AML-193 (cell line): ENCODE measurements at places on chromosomes 16 and 17.

GRCh38 chr17:53475002-53475401 lies 347.7 kb upstream of the KIF2B start:
- no peak for DNase-seq

DNA sequence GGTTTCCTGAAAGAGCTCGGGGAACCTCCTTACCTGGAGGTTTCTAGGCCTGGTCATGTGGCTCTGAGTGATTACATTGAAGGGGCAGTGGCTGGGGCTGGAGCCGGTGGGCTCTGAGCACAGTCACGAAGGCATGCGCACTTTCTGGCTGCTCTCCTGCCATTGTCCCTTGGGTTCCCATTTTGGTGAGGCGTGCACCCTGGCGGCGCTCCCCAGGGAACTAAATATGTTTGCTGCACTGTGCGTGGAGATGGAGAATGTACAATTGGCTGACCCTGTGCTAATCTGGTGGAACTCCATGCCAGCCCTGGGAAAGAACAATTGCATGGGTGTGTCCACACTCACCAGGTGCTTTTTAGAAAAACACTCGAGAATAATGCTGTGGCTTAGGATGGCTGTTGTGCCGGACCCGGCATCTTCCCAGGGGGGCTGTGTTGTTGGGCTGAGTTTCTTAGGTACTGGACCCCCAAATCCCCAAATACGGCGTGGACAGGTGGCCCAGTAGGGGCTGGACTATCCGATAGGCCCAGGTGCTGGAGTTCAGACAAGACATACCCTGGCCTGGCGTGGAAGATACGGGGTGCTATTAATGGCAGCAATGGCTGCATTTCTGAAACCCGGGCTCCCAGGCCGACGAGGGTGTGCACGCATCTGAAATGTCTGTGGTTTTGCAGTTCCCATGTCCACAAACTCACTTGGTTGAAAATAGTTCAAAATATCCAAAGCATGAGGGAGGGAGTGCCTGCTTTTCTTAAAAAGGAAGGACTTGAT lies 230.5 kb downstream of the SEC14L1 start:
- no peak for DNase-seq

- DNase-seq, result no peak
These were observed 241.8 kb downstream of the RBFOX3 start for GRCh38 chr17:79369001-79369400.

GRCh38 chr16:79509211-79509631 lies 91.3 kb downstream of the MAF start:
- no peak for DNase-seq

DNA sequence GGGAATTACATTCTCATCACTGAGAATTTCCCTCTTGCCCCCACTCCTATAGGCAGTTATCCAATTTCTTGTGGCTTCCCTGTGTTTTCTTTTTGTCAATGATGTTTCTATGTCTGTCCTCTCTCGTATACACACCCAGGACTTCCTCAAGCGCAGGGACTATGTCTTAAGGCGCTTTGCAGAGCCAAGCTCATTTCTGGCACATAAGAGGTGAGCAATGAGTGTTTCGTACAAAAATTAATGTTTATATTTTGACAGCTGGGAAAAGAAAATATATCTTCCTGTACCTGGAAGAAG lies 947 bp downstream of the DDX42 start:
- peak; percentile 48 for DNase-seq

- DNase-seq, result no peak
These were observed 1.1 kb downstream of the LGALS9 start for GRCh38 chr17:27631897-27632725.

DNA sequence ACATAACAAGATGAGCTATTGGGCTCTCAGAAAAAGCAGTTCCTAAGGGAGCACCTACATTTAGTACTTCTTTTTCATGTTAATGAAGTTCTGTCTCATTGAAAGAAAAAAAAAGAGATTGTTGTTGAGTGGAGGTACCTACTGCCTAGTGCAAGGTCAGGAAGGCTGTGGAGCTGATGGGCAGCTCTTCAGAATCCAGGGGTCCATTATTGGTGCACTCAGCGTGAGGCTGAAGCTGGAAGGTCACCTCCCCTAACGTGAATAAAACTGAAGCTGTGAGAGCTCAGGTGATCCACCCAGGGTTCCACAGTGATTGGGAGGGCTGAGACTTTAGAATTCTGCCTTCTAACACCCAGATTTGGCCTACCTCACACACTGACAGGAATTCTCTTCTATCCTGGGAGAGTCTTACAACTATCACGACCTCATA lies 153.9 kb upstream of the TBX2 start:
- DNase-seq, result no peak

DNA sequence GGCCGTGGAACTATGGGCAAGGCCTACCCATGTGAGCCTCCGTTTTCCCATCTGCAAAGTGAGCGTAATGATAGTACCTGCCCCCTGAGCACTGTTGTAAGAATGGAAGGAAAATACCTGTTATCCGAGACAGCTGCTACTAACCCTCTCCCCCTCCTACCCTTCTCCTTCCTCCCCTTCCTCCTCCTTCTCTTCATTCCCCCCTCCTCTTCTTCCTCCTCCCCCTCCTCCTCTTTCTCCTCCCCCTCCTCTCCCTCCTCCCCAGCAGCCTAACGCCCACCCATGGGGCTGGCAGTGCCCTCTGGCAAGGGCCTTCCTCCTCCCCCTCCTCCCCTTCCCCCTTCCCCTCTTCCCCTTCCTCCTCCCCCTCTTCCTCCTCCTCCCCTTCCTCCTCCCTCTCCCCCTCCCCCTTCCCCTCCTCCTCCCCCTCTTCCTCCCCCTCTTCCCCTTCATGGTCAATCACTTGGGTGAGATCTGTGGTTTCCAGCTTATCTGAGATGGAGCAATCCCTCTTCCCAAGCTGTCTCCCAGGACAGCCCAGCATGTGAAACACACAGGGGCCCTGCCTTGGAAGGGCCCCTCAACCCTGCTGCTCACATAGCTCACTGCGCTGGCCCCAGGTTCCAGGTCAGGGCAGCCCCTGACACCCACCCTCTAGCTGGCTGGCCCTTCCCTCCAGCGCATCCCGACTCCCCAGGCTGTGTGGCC lies 6.4 kb downstream of the ZFPM1 start:
- no peak for DNase-seq

GRCh38 chr16:946048-946395 lies 24.8 kb downstream of the LMF1 start:
- DNase-seq, result no peak

GRCh38 chr16:87278191-87279093 lies 38.8 kb downstream of the C16orf95 start:
- peak; percentile 48 for DNase-seq

DNA sequence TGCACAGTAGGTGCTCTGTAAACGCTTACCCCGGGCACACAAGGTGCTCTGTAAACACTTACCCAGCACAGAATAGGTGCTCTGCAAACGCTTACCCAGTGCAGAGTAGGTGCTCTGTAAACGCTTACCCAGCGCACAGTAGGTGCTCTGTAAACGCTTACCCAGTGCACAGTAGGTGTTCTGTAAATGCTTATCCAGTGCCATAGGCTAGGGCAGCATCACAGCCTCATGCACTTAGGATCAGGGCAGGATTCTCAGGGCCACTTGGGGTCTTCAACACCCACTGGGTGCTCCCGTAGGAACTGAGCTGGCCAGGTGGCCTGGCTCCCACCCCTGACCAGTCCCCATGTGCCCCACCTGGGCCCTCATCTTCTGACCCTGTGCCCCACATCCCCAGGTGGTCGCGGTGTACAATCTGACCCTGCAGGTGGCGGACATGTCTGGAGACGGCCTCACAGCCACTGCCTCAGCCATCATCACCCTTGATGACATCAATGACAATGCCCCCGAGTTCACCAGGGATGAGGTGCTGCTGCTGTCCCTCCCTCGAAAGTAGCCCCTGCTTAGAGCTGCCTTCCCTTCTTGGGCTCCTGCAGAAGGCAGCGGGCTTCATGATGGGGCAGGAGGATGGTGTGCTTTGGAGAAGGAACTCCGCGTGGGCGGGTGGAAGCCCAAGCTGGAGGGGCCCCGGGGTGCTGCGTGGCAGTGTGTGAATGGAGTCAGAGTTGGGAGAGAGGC lies 13.1 kb downstream of the SLC22A31 start:
- DNase-seq, result peak; percentile 32

DNA sequence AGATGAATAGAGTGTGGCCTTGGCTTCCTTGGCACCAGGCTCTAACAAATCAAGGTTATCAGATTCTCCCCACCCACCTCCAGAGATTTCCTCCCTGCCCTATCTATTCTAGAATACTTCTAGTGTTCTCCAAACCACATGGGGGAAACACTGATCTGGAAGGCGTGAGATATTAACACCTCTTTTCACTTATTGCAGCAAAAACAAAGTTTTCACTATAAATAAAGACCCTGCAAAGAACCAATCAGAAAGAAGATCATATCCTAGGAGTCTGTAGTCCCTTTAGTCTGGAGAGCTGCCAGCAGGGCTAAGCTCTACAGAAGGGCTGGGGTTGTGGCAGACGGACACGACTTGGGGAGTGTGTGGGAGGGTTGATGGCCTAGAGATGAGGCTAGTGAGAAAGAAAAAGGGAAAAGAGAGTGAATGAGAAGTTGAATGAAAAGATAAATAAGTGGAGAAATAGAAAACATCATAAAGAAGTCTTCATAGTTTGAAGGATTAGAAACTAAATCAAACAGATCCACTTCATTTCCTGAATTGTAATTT lies 8.6 kb upstream of the SKAP1 start:
- DNase-seq, result no peak

DNA sequence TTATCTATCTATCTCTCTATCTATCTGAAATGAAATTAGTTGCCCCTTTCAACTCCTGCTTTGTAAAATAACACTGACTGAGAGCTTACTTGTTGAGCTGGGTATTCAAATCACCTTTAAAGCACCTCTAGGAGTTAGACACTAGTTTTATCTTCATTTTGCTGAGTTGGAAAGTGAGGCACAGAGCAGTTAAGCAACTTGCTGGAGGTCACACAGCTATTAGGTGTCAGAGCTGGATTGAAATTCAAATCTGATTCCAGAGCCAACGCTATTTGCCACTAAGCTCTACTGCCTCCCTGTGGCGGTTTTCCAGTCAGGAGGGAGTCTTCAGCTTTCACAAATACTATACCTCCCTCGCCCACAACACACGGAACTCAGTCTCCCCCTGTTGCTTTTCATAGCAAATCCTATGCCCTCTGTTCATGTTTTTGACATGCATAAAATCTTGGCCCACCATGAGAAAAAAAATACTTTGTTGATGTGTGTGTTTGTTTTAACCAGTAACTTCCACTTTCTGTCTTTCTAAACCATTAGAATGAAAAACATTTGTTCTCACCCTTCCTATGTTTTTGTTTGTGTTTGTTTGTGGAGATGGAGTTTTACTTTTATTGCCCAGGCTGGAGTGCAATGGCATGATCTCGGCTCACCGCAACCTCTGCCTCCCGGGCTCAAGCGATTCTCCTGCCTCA lies 74.8 kb upstream of the SMURF2 start:
- peak; percentile 70 for DNase-seq

DNA sequence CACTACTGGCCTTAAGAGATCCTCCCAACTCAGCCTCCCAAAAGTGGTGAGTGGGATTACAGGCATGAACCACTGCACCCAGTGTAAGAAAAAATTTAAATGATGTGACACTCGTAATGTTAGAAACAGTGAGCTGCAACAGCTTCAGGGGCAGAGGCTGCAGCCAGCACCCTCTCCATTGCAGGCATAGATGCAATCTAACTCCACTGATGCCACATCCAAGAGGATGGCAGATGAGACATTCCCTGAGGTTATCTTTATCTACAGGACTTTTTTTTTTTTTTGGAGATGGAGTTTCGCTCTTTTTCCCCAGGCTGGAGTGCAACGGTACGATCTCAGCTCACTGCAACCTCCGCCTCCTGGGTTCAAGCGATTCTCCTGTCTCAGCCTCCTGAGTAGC lies 19.9 kb downstream of the ZCCHC14 start:
- no peak for DNase-seq

DNA sequence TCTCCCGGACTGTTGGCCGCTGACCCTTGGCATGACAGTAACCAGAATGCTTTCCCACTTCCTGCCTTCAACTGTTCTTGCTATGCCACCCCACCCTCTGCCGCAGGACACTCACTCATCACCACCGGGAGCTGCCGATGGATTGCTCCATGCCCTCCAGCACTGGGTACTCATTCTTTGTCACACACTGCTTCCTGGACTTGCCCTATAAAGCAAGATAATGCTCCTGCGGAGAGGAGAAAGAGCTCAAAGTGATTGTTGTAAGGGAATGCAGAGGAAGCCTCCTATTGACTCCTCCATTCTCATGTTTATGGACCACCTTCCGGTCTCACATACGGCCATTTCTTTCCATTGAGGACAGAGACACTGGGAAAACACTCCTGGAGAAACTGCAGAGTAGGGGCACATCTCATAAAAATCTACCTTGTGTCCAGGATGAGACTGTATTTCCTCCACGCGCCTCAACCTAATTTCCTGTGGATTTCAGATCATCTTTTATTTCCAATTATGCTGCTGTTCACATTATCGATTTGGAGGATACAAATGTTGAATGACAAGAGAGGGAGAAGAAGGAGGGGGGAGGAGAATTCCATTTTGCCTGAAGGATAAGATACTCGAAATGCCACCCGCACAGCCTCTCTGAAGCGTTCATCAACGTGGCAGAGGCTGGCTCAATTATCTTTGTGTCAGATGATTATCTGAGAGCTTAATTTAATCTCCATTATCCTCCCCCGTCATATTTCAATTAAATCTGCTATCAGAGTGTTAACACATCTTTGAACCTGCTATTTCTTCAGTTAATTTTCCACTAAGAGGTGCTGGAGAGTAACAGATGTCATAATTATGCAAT lies 486.1 kb upstream of the SALL1 start:
- DNase-seq, result no peak

GRCh38 chr17:77254951-77255825 lies 114.4 kb downstream of the SEC14L1 start:
- no peak for DNase-seq

- DNase-seq, result no peak
These were observed 259.8 kb downstream of the CPPED1 start for GRCh38 chr16:12543700-12544476.

DNA sequence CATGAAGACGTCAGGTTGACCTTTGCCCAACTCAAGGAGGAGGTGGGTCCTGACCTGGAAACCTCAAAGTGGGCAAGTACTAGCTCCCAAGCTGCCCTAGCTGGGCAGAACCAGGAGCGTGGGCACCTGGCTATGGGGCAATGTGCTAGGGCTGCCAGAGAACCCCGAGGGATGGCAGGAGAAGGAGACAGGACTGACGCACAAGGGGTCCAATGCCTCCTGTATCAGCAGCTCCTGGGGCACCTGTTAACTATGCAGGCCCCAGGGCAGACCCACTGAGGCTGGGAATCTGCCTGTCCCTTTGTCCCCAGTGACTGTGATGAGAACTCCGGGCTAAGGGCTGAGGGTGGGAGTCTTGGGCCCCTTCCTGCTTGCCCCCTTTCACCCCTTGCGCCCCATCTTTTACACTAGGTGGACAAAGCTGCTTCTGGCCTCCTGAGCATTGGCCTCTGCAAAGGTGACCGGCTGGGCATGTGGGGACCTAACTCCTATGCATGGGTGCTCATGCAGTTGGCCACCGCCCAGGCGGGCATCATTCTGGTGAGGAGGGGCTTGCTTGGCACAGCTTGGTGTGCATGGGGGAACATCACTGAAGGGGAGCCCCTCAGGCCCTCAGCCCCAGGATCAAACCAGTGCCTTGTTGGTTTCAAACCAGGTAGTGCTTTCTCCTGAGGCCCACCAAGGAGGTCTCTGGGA lies 7.7 kb downstream of the CHAD start:
- no peak for DNase-seq
